Midbrain (tissue), 1 donor: ENCODE measurements at places on chromosomes 5 and 9.

DNA sequence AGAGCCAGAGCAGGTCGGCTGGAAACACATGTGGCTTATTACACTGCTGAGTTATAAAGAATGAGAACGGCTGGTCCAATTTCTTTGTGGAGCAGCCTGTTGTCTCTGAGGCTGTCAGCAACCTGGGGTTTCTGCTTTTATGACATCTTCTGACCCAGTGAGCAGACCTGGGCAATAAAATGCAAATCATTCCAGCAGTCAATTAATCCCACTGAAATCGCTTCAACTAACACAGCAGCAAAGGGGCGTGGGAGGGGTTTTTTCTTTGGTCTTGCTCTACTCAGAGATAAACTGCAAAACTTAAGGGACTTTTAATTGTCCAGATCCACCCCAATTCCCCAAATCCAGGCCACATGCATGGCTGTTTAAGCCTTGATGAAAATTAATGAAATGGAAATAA, 215.7 kb downstream of the SLIT3 start:
- no peak for DNase-seq

GRCh38 chr9:130523921-130524320, 55.5 kb upstream of the FUBP3 start:
- no peak for DNase-seq

DNA sequence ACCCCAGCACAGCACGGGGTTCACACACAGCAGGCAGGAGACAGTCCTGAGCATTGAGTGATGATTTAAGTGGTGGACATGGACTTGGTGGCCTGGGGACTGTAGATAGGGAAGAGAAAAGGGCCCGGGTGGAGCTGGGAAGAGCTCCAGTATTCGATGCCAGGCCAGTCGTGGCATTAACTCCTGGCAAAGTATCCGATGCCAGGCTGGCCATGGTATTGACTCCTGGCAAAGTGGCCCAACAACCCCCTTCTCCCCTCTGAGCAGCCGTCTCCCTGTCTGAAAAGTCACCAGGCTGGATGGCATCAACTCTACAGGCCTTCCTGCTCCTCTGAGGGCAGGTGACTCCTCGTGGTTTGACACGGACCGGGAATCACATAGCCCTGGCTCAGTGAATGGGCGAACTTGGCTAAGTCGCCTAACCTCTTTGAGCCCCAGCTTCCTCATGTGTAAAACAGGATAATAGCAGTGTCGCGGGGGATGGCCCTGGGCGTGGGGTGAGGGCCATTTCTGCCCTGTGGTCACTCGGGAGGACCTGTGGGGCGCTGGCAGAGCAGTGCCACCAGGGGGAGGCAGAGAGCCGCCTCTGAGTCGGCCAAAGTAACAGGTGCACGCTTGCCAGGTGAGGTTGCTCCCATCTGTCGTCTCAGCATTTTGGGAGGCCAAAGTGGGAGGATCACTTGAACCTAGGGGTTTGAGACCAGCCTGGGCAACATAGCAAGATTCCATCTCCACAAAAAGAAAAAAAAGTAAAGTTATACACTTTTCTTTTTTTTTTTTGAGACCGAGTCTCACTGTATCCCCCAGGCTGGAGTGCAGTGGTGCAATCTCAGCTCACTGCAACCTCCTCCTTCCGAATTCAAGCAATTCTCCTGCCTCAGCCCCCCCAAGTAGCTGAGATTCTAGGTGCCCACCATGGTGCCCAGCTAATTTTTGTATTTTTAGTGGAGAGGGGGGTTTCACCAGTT, 5.7 kb upstream of the SEC16A start:
- peak; percentile 39 for DNase-seq

- no peak for DNase-seq
These were observed 45.5 kb upstream of the ANKRD33B start for GRCh38 chr5:10518347-10518746.

GRCh38 chr9:104269996-104270963, 176.2 kb downstream of the SMC2 start:
- no peak for DNase-seq

DNA sequence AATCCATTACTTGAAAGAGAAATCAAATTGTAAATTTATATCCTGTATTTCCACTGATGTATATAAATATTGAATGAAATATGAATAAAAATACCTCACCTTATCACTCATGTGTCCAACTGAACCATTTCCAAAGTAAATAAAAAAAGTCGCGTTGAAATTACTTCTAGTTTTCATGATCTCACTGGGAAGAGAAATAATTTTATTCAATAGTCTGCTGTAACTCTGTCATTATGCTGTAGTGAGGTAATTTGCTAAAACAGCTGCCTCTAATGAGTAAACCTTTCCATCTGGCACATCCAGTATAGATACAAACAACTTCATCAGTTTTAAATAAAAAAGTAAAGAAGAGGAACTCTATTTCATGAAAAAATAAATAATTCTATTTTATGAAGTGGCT, 611.5 kb downstream of the ZNF608 start:
- DNase-seq, result no peak

DNA sequence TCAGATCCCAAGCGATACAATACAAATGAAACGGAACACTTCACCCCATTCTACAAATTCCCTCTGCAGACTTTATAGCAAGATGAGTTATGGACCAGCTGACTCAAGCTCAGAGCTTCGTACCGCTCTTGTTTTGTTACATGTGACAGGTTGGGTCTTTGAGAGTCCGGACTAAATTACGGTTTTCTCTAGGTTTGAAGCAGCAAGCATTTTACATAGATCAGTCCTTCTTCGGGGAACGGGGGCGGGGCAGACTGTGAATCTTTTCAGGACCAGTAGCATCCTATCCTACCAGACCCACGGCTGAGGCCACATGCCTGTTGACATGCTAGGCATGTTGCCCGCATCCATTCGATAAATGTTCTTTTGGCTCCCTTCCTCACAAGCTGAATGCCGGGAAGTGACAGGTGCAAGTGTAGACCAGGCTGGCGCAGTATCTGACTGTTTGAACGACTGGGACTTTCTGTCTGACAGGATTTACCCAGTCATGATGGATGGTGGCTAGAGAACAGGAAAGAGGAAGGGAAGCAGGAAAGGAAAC, 811.0 kb upstream of the GRAMD2B start:
- DNase-seq, result no peak

GRCh38 chr9:16832101-16832500, 38.4 kb downstream of the BNC2 start:
- no peak for DNase-seq

DNA sequence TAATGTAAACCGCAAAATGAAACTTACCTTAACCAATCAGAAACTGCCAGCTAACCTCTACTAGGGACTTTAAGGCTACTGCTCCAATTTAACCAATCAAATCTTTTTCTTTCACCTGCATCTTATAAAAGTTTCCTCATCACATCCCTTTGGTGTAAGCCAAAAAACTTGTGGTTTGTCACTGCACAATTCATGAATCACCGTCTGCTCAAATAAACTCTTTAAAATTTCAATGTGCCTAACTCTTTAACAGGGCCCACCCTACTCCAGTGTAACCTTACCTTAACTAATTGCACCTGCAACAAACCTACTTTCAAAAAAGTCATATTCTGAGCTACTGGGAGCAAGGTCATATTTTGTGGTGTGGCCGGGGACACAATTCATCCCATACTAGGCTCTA, 172.2 kb upstream of the GRAMD2B start:
- DNase-seq, result no peak

DNA sequence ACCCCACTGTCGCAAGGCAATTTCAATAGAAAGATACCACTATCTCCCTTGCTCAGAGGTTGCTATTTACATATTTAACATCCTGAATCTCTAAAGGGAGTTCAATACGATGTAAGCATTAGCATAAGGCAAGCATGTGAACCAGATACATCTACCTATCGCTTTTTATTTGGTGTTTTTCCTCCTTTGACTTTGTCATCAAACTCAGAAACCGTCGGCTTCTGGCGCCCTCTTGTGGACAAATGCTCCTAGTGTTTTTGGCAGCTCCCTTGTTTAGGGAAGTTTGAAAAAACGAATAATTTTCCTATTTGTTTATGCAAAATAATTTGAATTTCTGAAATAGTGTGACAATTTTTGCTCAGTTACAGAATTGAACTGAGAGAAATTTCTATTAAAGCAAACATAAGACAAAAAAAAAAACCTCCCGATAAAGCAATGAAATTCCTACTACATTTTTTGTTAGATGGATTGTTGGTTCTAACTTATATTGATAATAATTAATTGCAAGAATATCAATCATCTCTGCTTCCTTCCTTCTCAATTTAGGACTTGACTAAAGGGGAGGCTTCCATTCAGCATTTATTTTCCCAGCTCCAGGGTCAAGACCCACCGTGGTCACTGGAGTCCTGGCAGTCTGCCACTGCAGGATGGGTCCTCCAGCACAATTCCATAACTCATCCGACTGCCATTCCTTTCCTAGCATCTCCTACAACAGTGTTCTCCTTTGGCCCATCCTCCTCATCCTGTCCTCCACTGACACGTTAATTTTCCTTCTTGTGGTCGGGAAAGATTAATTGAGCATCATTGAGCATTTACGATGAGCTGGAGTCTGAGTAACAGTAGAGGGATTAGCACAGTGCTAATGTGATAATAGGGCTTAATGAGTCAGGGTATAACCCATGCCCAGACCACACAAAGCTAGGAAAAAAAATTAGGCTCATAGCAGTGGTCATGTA, 131.8 kb upstream of the CHD1 start:
- DNase-seq, result peak; percentile 72

- DNase-seq, result no peak
These were observed 173.8 kb downstream of the ADAMTS6 start for GRCh38 chr5:65307931-65308330.

GRCh38 chr9:94005272-94005901, 50.2 kb upstream of the BARX1 start:
- no peak for DNase-seq

- no peak for DNase-seq
These were observed 70.0 kb upstream of the CDH10 start for GRCh38 chr5:24714746-24715145.

GRCh38 chr9:122225312-122226141, 3.2 kb downstream of the LHX6 start:
- DNase-seq, result no peak

DNA sequence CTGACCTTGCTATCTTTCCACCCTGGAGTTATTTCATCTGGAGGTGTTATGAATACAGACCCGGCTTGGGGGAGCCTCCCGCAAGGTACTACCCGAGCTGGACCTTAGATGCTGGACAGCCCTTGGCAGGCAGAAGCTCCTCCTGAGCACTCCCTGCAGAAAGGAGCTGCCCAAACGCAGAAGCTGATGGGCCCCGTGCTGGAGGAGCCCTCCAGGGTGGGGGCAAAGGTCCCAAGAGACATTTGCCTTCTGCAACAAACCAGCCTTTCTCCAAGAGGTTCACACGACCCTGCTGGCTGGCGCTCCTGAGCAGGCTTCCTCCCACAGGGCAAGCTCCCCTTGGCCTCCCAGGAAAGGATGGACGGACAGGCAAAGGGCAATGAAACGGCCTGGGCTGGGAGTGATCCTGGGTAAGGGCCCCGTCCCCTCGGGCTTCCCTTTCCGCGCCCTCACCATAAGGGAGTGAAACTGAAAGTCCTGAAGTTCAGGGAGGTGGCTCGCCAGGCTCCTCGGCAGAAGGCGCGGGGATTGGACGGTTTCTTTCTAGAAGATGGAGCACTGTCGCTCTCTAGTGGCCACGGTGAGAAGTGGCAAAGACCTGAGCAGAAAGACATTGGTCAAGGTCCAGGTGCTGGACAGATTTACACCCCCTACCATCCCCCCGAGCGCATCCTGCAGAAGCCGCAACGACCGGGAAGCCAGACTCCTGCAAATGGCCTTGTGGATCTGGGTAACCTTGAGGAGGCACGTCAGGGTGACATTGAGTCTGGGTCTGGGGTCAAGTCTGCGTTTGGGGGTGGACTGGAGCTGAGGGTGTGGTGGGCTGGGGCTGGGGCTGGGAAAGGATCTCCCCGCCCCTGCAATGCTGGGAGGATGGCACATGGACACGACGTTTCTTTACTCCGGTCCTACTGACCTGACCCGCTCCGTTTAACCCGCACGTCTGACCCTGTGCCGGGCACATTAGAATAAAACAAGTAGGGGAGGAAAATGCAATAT, 56.4 kb downstream of the NEURL1B start:
- DNase-seq, result peak; percentile 81

- no peak for DNase-seq
These were observed 72.5 kb downstream of the AP3B1 start for GRCh38 chr5:78221964-78222451.

DNA sequence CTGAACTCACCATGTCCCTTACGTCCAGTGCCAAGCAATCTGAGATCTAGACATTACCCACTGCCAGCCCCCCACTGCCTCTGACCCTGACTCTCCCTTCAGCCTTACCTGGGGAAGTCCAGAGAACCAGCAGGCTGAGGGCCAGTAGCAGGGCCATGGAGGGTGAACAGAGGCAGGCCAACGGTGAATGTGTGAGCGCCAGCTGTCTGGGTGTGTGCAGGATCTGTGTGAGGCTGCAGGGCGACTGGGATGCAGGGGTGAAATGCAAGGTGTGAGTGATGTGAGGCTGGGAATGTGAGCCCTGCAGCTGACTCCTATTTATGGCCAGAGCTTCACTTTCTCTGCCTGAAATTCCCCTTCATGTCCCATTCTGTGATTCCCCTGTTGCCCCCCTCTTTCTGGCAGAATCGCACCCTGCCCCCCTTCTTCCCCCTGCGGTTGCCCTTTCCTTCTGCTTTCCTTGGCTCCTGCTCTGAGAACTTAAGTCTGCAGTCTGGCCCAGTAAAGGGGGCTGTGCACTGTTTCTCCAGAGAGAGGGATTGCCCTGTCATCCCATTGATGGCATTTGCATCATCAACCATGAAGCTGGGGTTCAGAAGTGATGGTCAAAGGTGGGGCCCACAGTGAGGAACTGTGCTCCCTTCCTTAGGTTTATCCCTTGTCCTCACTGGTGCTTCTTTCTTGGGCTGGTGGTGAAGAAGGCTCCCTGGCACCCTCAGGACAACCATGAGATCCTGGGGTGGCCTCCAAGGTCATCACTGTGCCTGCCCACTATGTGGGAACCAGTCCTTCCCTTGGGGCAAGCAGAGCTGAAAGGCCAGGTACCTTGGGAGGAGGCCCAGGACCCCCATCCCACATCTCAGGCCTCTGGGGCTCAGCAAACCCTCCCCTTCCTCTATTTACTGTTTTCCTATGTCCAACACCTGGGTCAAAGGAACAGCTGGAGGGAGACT, at the start of gene CCL19:
CCL19 (minus strand) TSS at position 294 of the 953 bp plus-strand sequence; CDS start at position 157, 137 bp downstream.
- no peak for DNase-seq
